Naive B cell (primary cell): ENCODE measurements at places on chromosomes 6 and 20. TPM values are rescaled to one million over a fixed set of nuclear protein-coding genes. Genes with fewer than 3 reads are reported as not detected.
A peak's percentile ranks its signal among the peaks of the same experiment; 100 is the strongest.

The SYCP2 gene
- polyA plus RNA-seq: 0.10 TPM

The FOXC1 gene
- polyA plus RNA-seq: 0.17 TPM

The ETV7 gene
- not detected for polyA plus RNA-seq

- peak; percentile 56 for DNase-seq
- no peak overlapping the region for H3K4me3 ChIP-seq
- H3K27ac ChIP-seq: peak overlapping the region; percentile 24
- H3K36me3 ChIP-seq: peaks cover 9% of the 10 kb centered on the region
Observed at GRCh38 chr20:62010551-62011402, 54.9 kb downstream of the TAF4 start.

DNA sequence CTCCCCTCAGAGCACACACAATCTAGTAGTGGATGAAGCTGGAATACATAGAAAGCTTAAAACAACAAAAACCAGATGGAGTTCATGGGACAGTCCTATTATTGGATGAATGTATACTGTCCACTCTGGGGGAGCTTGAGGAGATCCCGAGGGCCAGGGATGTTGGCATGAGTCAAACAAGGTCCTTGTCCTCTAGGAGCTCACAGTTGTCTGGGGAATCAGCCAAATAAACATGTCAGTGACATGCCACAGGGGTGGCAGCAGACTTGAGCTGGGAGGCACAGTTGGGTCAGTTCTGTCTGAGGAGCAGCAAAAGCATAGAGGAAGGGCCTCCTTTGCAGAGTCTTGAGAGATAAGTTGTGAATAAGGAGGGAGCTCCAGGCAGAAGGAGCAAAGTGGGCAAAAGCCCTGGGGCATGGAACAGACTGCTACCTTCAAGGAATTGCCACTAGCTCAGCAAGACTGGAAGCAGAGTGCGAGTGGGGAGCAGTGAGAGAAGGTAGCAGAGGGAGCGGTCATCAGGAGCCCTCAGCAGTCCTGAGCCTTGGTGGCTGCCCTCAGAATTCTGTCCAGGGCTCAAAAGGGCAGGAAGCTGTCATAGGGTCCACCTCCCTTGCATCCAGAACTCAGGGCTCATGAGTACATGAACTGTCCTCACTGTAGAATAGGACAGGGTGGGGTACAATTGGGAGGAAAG is 22.1 kb downstream of the L3MBTL1 start:
- no peak for DNase-seq
- no peak overlapping the region for H3K4me3 ChIP-seq
- H3K27ac ChIP-seq: peak overlapping the region; percentile 24
- peaks cover 5% of the 10 kb centered on the region for H3K27me3 ChIP-seq
- peaks cover 5% of the 10 kb centered on the region for H3K36me3 ChIP-seq

DNA sequence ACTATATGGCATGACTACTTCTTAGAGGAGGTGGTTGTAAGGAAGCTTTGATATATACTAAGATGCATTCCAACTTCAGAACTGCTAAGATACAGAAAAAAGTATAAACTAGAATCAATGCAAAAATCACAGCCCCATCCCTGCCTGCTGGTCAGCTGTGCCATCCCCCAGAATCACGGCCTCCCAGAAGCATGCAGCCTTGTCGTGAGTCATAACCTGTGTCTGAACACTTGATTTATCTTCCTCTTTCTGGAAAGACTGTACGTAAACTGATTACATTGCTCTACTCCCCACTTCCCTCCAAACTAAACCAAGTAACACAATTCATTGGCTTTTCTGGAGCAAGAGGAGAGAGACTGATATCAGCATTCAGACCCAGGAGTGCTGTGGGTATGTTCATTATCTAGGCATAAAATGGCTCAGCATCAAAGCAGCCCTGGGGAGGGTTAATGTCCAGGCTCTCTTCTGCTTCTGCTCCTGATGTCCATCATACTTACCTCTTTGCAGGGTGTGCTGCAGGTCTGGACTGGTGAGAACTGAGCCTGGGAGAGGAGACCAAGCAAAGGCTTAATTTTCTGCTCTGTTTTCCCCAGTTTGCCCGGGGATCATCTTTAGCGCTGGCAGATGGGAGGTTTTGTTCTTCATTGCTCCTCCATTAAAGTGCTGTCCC is 18.4 kb downstream of the SCP2D1 start:
- H3K4me3 ChIP-seq: no peak overlapping the region
- H3K4me1 ChIP-seq: no peaks in the 10 kb centered on the region
- H3K36me3 ChIP-seq: no peaks in the 10 kb centered on the region

DNA sequence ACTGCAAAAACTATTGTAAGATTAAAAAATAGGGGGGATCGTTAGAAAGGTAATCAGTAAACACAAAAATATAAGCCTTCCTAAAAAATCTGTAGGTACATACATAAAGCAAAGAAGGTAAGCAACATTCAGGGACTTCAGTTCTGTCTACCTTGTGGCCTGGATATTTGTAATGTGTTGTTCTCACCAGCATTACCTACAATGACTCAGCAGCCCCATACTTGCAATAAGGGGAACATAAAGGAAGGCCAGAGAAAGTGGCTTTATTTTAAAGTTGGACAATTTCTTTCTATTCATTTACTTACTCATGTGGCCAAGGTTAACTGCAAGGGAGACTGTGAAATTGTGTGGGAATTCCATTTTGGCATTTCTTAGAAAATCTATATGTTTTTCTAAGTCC is 277.2 kb upstream of the PREP start:
- DNase-seq: no peak
- no peak overlapping the region for H3K27ac ChIP-seq
- no peaks in the 10 kb centered on the region for H3K36me3 ChIP-seq
- peaks cover 13% of the 10 kb centered on the region for H3K27me3 ChIP-seq
- H3K4me1 ChIP-seq: no peaks in the 10 kb centered on the region
- H3K4me3 ChIP-seq: no peak overlapping the region

DNA sequence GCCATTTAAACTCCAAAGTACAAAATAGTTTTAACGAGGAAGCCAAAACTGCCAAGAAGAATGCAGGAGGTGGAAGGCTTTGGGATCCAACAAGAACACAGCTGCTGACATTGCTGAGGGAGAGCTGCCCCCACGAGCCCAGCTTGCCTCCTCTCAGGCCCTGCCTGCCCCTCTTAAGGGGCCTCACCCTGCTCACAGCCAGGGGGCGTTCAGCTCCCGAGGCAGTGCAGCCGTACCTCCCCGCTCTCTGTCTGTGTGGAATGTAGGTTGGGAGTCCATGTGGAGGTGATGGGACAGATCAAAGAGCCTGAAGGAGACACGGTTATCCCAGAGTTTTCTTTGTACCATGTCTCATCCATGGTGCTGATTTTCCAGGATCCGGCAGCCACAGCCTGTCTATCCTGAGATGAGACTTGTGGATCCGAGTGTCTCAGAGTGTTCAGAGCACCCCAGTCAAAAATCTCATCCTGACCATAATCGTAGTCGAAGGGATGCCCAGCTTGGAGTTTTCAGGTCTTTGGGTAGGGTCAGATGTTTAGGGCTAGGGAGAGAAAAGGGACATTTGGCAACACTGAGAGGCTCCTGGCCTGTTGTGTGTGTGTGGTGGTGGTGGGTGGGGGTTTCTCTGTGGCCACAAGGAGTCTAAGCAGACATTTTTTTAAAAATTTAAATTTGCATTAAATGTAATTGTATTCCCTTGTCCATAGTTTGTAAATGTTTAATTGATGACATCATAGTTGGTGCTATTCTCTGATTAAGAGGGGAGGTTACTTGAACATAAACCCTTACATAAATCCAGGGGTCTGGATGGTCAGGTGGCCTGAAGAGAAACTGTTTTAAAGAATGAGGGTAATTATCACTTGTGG is 111.4 kb upstream of the CLDN20 start:
- H3K27ac ChIP-seq: no peak overlapping the region
- no peaks in the 10 kb centered on the region for H3K36me3 ChIP-seq
- no peaks in the 10 kb centered on the region for H3K27me3 ChIP-seq
- no peaks in the 10 kb centered on the region for H3K4me1 ChIP-seq

DNA sequence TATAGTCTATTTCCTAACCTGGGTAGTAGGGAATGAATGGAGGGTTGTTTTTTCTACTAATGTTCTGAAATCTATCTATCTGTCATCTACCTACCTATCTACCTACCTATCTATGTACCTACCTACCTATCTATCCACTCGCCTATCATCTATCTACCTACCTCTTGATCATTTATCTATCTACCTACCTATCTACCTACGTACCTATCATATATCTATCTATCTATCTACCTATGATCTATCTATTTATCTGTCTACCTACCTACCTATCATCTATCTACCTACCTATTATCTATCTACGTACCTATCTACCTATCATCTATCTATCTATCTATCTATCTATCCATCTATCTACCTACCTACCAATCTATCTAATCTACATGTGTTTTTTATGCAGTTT is 62.5 kb upstream of the PHACTR1 start:
- DNase-seq: no peak
- H3K27ac ChIP-seq: no peak overlapping the region
- H3K4me1 ChIP-seq: no peaks in the 10 kb centered on the region
- no peaks in the 10 kb centered on the region for H3K27me3 ChIP-seq
- H3K36me3 ChIP-seq: no peaks in the 10 kb centered on the region
- H3K4me3 ChIP-seq: no peak overlapping the region
